Activated naive CD8-positive, alpha-beta T cell treated with anti-CD3 and anti-CD28 coated beads, Interleukin-2, amount 10 ng/mL, durations not matched to agents 7 days and 5 days (primary cell): ENCODE measurements at places on chromosomes 7 and 10. TPM values are rescaled to one million over a fixed set of nuclear protein-coding genes. Genes with fewer than 3 reads are reported as not detected.

Gene SEMA3A
- total RNA-seq: 3.2 TPM

Gene HK1
- total RNA-seq: 123 TPM

Gene HERC4
- 71.5 TPM for total RNA-seq

DNA sequence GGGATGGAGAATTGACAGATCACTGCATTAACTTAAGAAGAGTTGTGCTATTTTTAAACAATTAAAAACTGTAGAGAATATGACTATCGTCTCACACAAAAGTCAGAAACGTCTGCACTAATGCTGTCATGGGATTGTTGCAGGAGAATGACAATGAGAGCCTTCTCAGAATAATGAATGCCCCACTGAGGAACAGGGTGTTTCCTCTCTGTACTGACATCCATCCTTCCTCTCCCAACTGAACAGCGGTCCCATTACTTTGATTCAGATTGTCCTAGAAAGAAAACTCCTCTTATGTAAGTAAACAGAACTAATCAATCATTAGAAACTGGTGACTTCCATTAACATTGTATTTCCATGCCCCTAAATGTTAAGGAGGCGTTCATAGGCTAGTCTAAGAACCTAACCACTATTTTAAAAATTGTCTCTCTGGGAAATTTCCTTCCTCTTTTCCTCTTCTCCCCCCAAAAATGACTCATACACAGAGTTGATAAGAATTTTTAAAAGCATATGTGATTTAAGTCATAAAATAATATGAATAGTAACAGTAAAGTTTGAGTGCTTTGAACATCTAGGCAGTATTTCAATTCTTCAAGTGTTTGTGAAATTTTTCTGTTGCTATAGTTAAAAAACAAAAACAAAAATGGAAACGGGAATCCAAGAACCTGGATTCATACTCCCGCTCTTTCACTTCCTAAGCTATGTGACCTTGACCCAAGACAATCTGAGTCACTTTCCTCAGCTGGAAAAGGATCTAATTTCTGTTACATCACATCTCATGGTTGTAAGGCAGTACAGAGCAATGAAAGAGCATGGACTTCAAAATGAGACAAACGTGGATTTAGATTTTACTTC is 12.7 kb upstream of the MACC1 start:
- H3K27ac ChIP-seq: no peak overlapping the region
- no peak overlapping the region for H3K4me3 ChIP-seq
- H3K36me3 ChIP-seq: no peaks in the 10 kb centered on the region
- no peak for DNase-seq

- no peaks in the 10 kb centered on the region for H3K36me3 ChIP-seq
- H3K27ac ChIP-seq: no peak overlapping the region
- H3K27me3 ChIP-seq: no peaks in the 10 kb centered on the region
- no peaks in the 10 kb centered on the region for H3K4me1 ChIP-seq
- DNase-seq: no peak
Observed at GRCh38 chr10:60454336-60454735, 64.7 kb upstream of the ANK3 start.

DNA sequence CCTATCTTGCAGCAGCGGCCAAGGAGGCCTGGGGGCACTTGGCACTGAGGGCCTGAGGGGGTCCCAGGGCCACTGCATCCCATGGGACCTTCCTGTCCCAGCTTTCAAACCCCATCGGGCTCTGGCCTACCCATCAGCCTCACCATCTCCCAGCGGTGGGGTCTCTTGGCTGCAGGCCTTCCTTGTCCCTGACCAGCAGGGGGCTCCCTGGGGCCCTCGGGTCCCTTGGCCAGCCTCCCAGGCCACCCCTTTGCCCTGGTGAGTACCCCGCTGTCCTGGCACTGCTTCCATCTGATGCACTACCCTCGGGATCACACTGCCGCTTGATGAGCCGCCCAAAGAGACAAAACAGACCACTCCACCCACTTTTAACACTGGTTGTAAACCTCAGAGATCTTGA is 43.5 kb downstream of the YKT6 start:
- no peak overlapping the region for H3K4me3 ChIP-seq
- H3K36me3 ChIP-seq: no peaks in the 10 kb centered on the region
- H3K4me1 ChIP-seq: peaks cover 3% of the 10 kb centered on the region
- no peaks in the 10 kb centered on the region for H3K27me3 ChIP-seq
- peak; percentile 57 for DNase-seq

DNA sequence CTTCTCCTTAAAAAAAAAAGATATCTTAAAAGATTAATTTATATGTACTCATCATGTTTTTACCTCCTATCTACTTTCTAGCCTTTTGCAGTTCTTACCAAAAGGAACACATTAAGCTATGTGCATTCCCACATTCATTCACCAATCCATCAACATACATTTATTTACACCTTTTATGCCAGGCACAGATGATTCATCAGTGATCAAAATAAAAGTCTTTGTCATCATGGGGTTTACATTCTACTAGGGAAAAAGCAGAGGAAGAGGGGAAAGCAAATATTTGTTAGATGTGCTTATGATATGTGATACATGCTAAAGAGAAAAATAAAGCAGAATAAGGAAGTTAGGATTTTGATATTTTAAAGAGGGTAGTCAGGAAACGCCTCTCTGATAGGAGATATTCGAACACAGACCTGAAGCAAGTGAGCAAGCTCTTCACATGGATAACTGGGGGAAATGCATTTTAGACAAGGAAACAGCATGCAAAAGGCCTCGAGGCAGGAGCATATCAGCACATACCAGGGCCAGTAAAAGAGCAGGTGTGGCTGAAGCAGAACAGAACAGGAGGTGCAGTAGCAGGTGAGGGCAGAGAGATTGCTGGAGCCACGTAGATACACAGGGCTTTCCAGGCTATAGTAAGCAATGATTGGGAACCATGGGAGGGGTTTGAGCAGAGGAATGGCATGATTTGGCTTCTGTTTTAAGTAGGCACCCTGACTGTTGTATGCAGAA is 67.4 kb downstream of the REEP3 start:
- H3K27ac ChIP-seq: no peak overlapping the region
- peaks cover 6% of the 10 kb centered on the region for H3K4me1 ChIP-seq
- H3K36me3 ChIP-seq: peaks cover 10% of the 10 kb centered on the region
- no peak for DNase-seq

GRCh38 chr10:126663328-126663727 is 7.2 kb downstream of the C10orf90 start:
- no peak for DNase-seq
- no peak overlapping the region for H3K4me3 ChIP-seq
- no peaks in the 10 kb centered on the region for H3K36me3 ChIP-seq
- no peak overlapping the region for H3K27ac ChIP-seq
- no peaks in the 10 kb centered on the region for H3K4me1 ChIP-seq
- no peaks in the 10 kb centered on the region for H3K27me3 ChIP-seq
